ENCODE measurements at places on chromosomes 2 and 18.
A peak's percentile ranks its signal among the peaks of the same experiment; 100 is the strongest.

- no peak for DNase-seq
These were observed 293.1 kb downstream of the CDCA7 start for GRCh38 chr2:173647681-173648311.

GRCh38 chr2:145677371-145677770, 1157.5 kb upstream of the ZEB2 start:
- DNase-seq = peak; percentile 4

- no peak for DNase-seq
These were observed 77.1 kb downstream of the CYRIA start for GRCh38 chr2:16588565-16588964.

DNA sequence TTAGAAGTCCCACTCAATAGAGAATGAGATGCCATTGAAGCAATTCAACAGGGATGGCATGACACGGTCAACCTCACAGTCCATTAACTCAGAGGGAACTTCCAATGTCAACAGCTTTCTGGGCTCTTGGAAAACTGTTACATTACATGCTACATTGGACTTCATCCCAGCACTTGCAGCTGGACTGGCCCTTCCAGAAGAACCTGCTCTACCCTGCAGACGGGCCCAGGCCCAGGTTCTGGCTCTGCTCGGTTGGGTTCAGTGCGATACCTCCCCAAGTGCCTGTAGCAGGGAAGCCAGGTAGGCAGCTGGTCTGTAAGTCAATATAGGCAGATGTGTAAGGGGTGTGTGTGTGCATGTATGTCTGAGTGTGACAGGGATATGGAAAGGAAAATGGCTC, 12.9 kb downstream of the LAMA1 start:
- no peak for DNase-seq

DNA sequence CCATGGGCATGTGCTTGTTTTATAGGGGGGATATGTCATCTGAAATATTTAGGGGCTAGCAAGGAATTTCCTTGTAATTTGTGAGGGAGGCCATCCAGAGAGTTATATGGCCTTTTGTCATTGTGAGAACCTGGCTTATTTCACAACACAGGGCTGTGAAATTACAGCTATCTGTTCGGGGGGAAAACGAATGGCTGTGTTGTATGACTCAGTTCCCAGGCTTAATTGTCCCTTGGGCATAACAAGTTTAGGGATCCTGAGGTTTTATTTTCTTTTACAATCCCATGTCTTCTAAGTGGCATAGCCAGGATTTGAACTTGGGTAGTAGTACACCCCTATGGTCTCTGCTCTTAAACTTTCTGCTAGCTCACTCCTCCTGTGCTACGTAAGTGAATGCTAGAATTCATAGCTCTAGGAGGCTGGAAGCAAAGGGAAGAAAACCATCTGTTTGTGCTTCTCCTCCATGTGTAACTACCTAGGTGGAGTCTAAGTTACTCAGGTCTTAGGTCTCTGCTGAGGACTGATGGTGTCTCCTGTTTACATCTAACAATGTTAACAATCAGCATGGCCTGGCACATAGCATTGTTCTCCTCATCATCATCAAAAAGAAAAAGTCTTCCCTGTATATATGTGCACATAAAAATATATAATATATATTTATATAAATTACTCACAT, 53.8 kb downstream of the SKA1 start:
- no peak for DNase-seq

DNA sequence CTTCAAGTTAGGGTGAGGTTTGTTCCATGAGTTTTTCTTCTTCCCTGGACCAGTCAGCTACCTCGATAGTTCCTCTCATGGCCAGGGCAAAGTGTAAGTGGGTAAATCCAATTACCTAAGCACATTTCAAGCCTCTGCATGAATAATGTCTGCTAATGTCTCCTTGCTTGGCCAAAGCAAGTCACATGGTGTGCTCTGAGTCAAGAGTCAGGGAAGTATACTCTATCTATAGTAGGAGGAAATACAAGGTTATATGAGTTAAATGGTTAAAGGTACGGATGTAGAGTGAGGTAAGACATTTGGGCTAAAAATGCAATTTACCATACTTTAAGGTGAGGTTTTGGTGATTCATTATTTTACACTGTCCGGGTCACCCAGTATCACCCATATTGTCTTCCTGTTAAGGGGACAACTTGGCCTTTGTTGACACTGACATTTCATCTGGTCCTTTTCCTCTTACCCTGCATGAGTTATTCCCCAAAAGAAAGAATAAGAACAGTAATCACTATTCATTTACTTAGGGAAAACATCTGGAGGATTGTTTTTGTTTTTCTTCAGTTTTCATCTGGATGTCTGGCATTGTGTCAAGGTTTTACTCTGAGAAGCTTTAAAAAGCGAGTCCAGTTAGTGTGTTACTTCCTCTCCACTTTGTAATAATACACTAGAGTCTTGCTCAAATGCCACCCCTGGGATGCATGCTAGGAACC, 405.5 kb downstream of the RND3 start:
- no peak for DNase-seq

DNA sequence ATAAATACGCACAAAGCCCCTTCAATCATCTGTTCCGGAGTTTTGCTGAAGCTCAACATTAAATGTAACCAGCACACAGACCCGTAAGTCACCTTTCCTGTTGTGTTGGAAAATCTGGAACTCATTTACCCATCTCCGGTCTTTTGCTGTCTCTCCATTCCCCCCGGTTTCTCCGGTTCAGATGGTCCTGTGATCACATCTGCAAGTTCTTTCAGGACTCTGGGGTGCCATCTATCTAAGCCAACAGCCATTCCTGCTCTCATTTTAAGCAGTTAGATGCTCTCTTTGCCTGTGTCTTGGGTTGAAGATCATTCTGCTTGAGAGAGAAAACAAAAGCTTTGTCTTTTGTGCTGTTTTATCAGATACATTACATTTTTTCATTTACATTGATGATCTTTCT, 91.7 kb upstream of the TGIF1 start:
- DNase-seq = no peak

DNA sequence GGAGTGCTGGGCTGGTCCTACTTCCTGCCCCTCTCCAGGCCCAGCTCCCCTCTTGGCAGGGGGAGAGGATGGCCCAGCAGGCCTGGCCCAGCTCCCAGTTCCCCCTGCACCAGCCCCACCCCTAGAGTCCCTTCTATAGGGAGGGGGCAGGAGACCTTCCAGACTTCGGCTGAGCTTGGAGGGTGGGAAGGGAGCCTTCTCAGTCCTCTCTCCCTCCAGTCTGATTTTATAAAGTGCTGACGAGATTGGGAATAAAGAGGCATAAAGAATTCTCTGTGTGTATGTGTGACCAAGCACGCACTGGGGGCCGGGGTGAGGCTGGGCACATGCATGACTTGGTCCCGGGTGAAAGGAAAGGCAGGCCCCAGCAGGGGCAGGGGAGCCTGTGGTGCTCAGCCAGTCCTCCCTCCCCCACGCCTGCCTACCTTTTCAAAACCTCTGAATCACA, 5.1 kb downstream of the CHPF start:
- DNase-seq = no peak

GRCh38 chr18:30623401-30624065, 419.0 kb downstream of the DSC3 start:
- DNase-seq = no peak

All from GM20000 (cell line).